ENCODE measurements at places on chromosomes 4 and X. TPM values are rescaled to one million over a fixed set of nuclear protein-coding genes. Genes with fewer than 3 reads are reported as not detected.

Gene PPP1R2C
- total RNA-seq = not detected

GRCh38 chr4:177047851-177048174 lies 255.1 kb upstream of the VEGFC start:
- DNase-seq = no peak
- peaks cover 20% of the 10 kb centered on the region for H3K27me3 ChIP-seq
- H3K36me3 ChIP-seq = no peaks in the 10 kb centered on the region
- H3K4me3 ChIP-seq = no peak overlapping the region
- H3K4me1 ChIP-seq = peaks cover 6% of the 10 kb centered on the region

Gene ATP6AP1
- 78.2 TPM for total RNA-seq

GRCh38 chr4:164591666-164592065 lies 162.3 kb upstream of the SMIM31 start:
- H3K27me3 ChIP-seq = no peaks in the 10 kb centered on the region
- no peak overlapping the region for H3K27ac ChIP-seq
- H3K36me3 ChIP-seq = no peaks in the 10 kb centered on the region
- H3K4me1 ChIP-seq = no peaks in the 10 kb centered on the region
- H3K4me3 ChIP-seq = no peak overlapping the region
